ENCODE measurements at places on chromosomes 13 and 19.
A peak's percentile ranks its signal among the peaks of the same experiment; 100 is the strongest.

DNA sequence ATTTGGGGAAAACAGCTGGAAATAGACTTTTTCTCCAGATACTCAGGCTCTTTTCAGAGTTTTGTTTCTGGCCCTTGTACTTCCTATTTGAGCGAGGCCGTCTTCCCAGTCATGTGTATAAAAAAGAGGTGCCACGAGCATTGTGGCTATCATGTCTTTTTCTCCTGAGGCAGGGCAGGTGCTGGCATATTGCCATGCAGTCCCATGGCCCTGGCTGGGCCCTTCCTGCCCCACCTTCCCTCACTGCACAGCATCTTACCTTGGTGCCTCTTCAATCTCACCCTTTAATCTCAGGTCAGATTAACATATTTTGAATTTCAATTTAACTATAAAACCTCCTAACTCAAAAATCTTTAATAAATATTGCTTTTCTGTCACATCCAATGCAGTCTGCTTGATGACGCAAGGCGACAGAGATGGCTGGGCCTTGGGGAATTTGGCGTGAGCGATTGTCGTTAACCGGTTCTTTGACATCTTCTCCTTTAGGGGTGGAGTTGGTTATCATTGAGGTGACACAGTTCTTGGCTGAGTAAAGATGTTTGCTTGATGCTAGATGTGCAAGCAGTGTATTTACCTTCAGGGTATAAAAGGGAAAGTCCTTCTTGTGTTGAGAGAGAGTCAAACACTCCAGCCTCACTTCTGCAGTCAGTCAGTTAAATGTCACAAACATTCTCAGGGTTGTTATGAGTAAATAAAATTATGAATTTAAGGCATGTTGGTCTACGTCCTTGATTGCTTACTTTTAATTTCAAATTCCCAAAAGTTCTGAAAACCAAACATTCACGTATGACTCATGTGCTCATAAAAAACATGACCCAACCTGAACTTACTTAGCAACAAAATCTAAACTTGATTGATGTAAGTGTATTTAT is 289.9 kb downstream of the MYO16 start:
- no peak for DNase-seq

DNA sequence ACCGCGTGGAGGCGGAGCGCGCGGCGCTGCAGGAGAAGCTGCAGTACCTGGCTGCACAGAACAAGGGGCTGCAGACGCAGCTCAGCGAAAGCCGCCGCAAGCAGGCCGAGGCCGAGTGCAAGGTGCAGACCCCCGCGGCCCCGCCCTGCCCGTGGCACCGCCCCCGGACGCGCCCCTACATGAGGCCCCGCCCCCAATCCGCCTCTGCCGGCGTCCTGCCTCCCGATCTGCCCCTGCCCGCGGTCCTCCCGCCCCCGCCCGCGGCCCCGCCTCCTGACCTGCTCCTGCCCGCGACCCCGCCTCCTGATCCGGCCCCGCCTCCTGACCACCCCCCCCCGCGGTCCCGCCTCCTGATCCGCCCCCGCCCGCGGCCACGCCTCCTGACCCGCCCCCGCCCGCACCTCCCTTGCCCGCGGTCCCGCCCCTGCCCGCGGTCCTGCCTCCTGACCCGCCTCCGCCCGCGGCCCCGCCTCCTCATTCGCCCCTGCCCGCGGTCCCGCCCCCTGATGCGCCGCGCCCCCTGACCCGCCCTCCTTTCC is 11.7 kb downstream of the PRR36 start:
- peak; percentile 99 for DNase-seq

DNA sequence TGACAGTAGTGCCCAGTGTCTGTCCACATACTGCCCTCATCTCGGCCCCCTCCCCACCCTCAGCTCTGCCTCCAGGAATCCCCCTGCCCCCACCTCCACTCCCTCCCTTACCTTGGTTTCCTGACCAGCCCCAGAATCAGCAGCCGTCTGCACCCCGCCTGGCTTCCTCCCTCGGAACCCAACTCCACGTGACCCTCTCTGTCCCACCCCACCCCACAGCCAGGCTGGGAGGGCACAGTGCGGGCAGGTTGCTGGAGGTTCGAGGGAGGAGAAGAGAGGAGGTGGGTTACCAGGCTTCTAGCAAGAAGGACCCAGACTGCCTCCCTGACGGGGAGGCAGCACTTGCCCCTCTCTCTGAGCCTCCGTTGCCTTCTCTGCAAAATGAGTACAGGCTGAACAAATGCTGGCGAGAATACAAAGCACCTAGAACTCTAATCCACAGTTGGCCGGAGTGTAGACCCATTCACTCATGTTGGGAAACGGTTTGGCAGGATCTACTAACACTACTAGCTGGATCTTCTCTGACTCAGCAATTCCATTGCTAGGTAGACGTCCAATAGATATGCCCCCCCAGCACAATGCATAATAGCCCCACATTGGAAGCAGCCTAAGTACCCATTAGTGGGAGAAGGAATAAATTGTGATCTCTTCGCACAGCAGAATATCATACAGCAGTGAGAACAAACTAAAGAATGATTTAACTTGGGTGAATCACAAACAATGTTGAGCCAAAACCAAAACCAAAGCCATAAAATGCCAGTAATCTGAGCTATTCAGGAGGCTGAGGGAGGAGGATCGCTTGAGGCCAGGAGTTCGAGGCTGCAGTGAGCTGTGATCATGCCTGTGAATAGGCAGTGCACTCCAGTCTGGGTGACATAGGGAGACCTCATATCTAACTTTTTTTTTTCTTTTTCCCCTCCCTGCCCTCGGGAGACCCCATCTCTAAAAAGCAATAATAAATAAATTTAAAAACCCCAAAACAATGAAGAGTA is at the start of gene RASAL3:
Gene RASAL3 (minus strand): TSS at position 151 of the 992 bp plus-strand sequence. CDS start 186 bp downstream, outside the sequence.
- DNase-seq, result no peak

DNA sequence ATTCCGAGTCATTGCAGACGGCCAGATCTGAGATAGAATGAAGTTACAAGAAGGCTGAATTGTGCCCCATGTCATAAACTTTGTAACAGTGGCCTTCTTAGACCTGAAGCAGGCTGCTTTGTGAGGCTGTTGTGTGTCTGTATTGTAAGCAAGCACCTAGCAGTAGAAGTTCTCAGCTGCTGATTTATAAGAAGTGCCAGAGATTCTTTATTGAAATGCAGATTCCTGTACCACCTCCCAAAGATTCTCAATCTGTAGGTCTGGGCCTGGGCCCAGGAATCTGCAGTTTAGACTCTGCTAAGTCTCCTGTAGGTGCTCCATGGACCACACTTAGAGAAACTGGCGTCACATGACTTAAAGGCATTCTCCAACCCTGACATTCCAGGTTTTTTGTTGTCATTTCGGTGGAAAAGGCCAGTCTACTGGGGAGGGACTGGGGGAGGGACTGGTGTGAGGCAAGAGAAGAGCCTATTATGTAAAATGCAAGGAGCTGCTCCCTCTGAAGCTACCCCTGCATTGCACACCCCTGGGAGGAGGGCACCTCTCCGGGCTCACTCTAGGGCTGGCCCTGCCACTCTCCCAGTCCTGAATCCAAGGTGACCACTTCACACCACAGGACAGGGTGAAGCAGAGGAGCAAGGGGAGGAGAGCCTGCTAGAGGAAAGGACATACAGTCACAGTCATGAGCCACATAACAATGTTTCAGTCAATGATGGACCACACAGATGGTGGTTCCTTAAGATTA is 769 bp upstream of the TMEM272 start:
- DNase-seq, result no peak

- DNase-seq, result no peak
Observed at GRCh38 chr19:2852598-2852997, 11.3 kb downstream of the ZNF555 start.

DNA sequence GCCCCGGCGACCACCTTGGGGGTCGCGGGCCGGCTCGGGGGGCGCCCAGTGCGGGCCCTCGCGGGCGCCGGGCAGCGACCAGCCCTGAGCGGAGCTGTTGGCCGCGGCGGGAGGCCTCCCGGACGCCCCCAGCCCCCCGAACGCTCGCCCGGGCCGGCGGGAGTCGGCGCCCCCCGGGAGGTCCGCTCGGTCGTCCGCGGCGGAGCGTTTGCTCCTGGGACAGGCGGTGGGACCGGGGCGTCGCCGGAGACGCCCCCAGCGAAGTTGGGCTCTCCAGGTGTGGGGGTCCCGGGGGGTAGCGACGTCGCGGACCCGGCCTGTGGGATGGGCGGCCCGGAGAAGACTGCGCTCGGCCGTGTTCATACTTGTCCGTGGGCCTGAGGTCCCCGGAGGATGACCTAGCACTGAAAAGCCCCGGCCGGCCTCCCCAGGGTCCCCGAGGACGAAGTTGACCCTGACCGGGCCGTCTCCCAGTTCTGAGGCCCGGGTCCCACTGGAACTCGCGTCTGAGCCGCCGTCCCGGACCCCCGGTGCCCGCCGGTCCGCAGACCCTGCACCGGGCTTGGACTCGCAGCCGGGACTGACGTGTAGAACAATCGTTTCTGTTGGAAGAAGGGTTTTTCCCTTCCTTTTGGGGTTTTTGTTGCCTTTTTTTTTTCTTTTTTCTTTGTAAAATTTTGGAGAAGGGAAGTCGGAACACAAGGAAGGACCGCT is 729 bp downstream of the STK11 start:
- peak; percentile 55 for DNase-seq

GRCh38 chr19:5369962-5370367 is 29.4 kb upstream of the PTPRS start:
- DNase-seq, result peak; percentile 70

All from SK-N-SH (cell line).